ENCODE measurements at places on chromosomes 3 and 15.
A peak's percentile ranks its signal among the peaks of the same experiment; 100 is the strongest.

- DNase-seq = no peak
Observed at GRCh38 chr3:16012086-16012485, 162.4 kb upstream of the GALNT15 start.

DNA sequence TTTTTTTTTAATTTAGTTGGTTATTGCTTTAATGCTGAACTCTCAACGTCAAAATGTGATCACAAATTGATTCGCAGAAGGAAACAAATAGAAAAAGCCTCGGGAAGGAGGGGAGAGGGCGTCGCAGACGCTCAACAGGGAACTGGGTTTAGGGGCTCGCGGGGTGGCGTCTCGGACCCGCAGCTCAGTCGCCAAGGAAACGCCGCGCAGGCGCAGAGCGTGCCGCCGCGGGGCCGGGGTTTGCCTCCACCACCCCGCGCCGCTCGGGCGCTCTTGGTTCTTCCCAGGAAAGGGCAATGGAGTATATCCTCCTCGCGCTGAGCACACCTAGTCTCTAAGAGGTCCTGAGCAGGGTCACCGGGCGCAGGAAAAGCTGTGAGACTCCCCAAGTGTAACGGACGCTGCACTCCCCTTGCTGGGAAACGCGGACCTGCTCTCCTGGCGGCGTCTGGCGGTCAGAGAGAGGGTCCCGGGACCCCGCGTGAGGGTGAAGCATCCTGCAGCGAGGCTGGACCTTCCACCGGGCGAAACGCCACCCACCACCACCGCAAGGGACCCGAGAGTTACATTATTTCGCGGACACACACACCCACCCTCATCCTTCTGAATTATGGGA lies 753 bp downstream of the PLCH1 start:
- peak; percentile 31 for DNase-seq

- DNase-seq = no peak
Observed at GRCh38 chr3:27993051-27993450, 248.4 kb upstream of the CMC1 start.

GRCh38 chr15:94231723-94232468 lies 535 bp downstream of the MCTP2 start:
- DNase-seq = peak; percentile 16

DNA sequence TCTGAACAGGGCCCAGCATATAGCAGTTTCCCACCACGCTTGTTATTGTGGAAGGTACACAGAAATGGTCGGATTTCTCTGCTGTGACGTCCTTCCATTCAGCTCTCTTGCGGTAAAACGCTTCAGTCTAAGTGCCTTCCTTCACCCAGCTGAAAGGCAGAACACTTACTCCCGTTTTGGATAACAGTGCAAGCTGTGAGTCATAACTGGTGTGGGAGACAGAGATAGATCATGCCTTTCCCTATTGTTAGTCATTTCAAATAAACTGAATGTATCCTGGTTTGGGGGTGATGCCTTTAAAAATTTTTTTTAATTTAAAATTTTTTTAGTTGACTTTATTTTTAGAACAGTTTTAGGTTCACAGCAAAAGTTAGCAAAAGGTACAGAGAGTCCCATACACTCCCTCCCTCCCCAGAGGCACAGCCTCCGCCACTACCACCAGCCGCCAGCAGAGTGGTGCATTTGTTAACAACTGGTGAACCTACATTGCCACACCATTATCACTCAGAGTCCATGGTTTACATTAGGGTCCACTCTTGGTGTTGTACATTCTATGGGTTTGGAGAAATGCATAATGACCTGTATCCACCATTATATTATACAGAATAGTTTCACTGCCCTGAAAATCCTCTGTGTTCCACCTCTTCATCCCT lies 94.9 kb upstream of the NSMCE3 start:
- DNase-seq = no peak

DNA sequence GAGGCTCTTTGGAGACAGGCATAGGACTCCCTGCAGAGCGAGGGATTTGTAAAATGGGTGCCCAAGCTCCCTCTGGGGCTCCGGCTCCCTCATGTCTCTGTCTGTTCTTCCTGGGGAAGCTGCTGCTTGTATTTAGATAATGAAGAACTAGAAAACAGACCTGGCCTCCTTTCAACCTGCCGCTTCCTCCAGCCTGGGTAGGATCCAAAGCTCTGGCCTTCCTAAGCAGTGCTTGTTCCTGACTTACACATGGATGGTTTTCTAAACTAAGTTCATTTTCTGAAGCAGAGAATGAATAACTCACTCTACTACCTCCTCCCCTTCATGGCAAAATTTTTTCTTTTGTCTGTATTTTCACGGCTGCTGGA lies 36.9 kb upstream of the MYZAP start:
- no peak for DNase-seq

- no peak for DNase-seq
Observed at GRCh38 chr3:64267721-64268604, 42.7 kb upstream of the PRICKLE2 start.

- no peak for DNase-seq
Observed at GRCh38 chr15:76932135-76932966, 802 bp downstream of the RCN2 start.

DNA sequence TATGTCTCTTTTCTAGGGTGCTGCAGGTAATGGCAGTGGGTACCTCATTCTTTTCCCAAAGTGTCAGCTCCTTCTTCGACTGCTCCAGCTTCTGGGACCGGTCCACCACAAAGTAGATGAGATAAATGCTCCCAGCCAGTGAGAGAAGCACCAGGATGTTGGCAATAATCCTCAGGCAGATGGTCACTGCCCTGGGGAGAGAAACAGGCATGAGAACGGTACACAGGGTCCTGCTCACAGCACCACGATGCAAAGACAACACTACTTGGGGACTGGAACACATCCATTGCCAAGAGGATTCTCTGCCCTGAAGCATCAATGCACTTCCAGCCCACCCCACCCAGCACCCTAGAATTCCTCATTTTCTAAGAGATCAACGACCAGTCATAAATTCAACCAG lies 22.4 kb downstream of the TMC3 start:
- no peak for DNase-seq

DNA sequence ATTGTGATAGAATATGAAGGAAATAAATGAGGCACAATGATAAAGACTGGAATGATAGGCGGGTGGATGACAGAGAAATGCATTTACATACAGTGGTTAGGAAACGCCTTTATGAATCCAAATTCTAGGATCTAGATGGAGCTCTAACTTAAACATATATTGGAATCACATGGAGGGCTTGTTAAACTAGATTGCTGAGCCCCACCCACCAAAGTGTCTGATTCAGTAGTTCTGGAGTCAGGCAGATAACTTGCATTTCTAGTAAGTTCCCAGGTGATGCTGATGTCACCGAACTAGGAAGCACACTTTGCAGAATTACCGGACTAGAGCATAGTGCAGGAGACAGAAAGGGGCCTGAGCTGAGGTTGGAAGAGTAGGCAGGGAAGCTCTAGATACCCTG lies 837.2 kb downstream of the FHIT start:
- DNase-seq = no peak

GRCh38 chr3:187287256-187287655 lies 4.3 kb downstream of the MASP1 start:
- no peak for DNase-seq

DNA sequence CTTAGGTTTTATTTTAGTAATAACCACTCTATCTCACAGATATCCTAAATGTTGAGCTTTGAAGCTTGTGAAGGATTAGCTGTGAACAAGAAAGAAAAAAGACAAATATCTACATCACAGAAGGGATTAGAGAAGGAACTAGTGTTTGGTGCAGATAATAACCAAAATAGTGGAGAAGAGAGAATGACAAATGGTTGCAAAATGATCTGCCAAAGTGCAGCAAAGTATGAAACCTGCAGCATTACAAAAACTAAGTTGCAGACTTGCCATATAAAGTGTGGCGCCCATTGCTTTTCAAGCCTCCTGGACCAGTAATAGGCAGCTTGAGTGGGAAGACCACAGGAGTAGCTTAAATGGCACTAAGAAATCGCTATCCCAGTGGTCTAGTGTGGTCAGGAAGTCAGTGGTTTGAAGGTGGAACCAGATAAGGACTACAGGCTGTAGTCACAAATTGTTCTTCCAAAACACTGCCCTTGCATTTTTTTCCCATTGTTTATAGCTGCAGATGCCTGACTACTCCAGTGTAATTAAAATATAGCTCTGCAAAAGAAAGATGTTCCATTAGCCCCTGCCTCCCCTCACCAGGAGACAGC lies 20.7 kb downstream of the TPM1 start:
- DNase-seq = no peak

DNA sequence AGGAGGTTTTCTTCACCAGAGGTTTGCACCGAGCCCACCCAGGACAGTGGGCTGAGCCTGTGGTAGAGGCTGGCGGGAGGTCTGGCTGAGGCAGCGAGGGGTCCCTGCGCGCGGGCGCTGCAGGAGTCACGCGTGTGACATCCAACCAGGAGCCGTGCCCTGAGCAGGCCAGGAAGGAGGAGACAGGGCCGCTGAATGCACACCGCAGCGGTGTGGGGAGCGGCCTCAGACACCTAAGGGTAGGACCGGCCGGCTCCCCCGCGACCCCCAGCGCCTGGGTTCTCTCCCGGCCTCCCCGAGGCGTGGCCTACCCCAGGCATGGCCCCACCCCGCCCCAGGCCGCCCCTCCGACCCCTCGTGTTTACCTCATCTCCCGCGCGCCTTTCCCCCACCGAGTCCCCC lies 412 bp downstream of the SLC41A3 start:
- DNase-seq = peak; percentile 20

DNA sequence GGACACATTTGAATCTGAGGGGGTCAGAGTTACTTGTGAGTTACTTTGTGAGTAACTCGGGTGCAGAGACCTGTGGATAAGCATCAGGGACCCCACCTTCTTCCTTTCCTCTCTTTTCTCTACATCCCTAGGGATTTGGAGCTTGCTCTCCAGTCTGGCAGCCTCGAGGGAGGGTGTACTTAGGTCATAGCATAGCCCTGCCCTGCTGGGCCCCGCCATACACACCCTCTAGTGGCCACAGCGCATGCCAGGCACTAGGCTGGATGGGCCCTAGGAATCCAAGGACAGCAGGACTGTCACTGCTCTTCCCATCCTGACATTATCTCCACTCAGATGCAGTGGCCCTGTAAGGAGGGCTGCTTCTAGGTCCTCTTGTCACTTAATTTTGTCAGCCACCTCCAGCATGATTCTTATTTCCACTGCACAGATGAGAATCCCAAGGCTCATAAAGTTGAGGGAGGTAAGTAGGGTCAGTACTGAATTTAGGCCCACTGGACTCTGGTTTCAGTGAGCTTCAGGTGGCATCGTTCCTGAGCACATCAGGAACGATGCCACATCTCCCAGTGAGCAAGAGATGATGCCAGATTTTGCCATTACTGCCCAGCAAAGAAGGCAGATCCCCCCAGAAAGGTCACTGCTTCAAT lies 3.6 kb upstream of the SMAD6 start:
- DNase-seq = no peak

- DNase-seq = no peak
Observed at GRCh38 chr3:83434880-83435587, 1523.8 kb upstream of the CADM2 start.

DNA sequence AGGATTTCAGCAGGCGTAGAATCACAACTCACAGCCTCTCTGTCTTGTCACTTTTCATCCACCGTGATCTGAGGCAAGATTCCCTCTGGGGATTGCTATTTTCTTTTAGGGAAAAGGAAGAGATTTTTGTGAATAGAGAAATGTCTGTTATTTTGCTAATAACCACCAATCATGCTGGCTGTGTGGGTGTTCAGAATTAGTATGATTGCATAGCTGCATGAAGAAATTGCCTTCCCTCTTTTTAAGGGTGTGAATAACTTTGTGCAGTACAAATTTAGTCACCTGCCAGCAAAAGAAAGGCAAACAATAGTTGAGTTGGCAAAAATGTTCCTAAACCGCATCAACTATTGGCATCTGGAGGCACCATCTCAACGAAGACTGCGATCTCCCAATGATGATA lies 60.8 kb downstream of the KAT2B start:
- no peak for DNase-seq

- no peak for DNase-seq
Observed at GRCh38 chr3:44803298-44803697, 41.7 kb downstream of the KIF15 start.

GRCh38 chr3:35745351-35745750 lies 106.0 kb downstream of the ARPP21 start:
- DNase-seq = no peak

GRCh38 chr15:81514725-81515124 lies 140.7 kb upstream of the TMC3 start:
- DNase-seq = no peak

GRCh38 chr3:12627370-12627769 lies 36.5 kb downstream of the RAF1 start:
- no peak for DNase-seq

DNA sequence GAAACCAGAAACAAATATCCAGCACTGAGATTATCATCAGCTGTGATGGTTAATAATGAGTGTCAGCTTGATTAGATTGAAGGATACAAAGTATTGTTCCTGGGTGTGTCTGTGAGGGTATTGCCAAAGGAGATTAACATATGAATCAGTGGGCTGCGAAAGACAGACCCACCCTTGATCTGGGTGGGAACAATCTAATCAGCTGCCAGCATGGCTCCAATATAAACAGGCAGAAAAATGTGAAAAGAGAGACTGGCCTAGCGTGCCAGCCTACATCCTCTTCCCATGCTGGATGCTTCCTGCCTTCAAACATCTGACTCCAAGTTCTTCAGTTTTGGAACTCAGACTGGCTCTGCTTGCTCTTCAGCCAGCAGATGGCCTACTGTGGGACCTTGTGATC lies 869.5 kb downstream of the SI start:
- no peak for DNase-seq

DNA sequence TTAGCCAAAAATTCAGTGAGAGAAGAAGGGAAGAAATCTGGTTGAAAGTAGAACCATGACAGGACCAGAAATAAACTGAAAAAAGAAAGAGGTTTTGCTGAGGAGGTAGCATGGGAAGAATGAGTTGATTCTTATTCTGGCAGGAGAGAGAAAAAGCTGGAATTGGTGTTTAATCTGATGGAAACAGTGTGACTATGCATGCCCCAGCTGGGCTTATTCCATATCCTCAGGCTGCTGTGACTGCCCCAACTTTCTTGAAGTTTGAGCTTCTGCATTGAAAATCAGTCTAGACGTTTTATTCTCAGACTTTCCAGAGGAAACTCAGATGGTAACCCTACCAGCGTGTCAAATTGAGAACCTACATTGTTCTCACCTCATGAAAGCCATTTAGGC lies 352.5 kb upstream of the DCBLD2 start:
- DNase-seq = no peak

DNA sequence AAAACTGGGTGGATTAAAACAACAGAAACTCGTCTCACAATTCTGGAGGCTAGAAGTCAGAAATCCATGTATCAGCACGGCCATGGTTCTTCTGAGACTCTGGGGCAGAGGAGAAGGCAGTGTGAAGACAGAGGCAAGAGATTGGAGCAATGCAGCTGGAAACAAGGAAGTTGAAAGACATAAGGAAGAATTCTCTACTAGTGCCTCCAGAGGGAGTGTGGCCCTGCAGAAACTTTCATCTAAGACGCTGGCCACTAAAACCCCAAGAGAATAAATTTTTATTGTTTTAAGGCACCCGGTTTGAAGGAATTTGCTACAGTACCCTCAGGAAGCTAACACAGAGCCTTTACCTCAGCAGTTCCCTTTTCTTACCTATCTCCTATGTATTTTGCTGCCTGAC lies 1012.2 kb upstream of the CADM2 start:
- DNase-seq = no peak

Data from CD4-positive, alpha-beta T cell treated with Interferon gamma for 1 hour (primary cell).